ENCODE measurements at places on chromosomes 6 and 20.
A peak's percentile ranks its signal among the peaks of the same experiment; 100 is the strongest.

DNA sequence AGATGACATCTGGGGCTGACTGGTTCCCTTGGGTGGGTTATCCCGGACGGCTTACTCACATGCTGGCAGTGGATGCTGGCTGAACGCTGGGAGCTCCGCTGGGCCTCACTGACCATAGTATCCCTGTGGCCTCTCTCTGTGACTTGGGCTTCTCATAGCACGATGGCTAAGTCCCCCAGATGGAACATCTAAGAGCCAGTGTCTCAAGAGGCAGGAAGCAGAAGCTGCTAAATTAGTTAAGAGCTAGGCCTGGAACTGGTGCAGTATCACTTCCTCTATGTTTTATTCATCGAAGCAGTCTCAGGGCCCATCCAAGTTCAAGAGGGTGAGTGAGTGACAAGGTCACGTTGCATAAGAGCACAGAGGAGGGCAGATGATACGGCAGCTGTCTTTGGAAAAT lies 116.5 kb upstream of the LAMP5 start:
- DNase-seq: no peak

- no peak for DNase-seq
Observed at GRCh38 chr6:170207586-170208181, 83.2 kb downstream of the DLL1 start.

DNA sequence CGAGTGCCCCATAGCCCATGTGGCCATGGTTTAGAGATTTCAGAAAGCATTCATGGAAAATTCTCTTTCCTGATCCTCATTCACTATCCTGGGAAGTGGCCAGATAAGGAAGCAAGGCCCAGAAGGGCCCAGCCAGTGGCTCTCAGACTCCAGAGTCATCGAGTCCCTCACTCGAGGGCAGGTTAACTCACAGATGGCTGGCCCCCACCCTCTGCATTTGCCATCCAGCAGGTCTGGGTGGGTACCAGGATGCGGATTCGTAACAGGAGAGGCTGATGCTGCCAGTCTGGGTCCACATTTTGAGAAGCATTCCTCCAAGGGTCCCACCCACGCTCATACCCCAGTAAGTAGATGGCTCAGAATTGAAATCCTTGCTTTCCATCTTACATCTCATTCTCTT lies 3.8 kb upstream of the SSTR4 start:
- peak; percentile 49 for DNase-seq

DNA sequence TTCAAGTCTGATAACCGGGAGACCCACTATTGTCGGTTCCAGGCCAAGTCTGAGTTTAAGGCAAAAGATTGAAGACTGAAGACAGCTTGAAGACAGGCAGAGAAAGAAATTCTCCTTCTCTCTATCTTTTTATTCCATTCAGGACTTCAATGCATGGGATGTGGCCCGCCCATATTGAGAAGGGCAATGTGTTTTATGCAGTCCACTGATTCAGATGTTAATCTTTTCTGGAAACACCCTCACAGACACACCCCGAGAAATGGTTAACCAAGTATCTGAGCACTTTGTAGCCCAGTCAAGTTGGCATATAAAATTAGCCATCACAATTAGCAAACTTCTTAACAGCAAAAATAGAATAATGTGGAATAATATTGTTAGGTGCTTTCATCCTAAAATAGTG lies 75.5 kb upstream of the FABP7 start:
- DNase-seq: no peak

- no peak for DNase-seq
Observed at GRCh38 chr6:127484212-127484863, 25.1 kb upstream of the KIAA0408 start.

DNA sequence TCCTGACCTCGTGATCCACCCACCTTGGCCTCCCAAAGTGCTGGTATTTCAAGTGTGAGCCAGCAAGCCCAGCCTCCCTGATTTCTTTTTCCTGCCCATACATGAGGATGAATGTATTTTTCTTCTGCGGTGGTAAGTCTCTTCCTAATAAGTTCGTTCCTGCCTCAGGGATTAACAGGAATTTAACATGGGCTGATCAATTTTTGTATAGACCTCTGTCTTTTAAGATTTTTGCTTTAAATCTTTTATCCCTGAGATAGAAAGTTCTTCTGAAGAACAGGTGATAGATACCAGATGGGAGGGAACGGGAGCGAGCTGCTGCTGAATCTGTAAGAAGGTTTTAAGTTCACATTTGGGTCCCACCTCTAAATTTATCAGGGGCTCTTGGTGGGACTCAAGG lies 7.0 kb upstream of the ZNFX1 start:
- no peak for DNase-seq

DNA sequence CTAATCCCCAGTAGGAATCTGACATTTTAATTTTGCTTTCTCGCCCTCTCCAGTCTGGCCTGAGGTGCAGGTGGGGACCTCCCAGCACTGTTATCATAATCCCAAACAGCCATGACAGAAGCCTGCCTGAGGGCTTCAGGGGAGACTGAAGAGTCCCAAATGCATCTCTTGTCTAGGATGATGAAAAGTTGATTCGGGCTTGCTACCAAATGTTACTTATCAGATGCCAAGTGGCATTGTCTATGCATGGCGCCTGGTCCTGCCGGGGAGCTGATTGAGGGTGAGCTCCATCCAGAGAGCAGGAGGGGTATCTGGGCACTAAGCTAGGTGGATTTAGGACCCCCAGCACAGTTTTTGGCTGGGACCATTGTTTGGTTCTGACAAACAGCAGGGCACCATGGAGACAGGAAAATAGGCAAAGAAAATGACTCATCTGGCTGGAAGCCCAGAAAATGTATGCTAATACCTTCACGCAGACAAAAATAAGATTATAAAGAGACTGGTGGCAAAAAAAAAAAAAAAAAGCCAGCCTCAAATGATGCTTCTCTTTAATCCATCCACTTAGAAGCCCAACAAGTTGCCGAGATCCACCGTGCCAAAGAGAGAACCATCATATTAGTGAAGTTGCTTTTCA lies 513.7 kb upstream of the SULF2 start:
- peak; percentile 93 for DNase-seq

DNA sequence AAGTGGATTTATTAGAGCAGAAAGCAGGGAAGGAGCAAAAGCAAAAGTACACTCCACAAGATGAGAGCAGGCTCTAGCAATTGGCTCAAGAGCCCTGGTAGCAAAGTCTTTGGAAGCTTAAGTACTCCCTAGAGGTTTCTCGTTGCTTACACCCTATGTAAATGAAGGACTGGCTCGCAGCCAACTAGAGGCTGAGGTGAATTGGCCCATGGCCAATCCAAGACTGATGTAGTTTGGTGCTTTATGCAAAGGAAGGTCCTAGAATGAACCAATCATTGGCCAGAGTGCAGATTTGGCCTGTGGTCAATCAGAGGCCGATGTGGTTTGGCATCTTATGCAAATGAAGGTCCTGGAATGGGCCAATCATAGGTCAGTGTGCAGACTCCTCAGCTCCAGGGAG lies 191.3 kb upstream of the ARID1B start:
- no peak for DNase-seq

GRCh38 chr6:39137245-39137644 lies 22.3 kb upstream of the SAYSD1 start:
- no peak for DNase-seq

- DNase-seq: no peak
Observed at GRCh38 chr6:3208098-3208774, 19.2 kb downstream of the TUBB2B start.

DNA sequence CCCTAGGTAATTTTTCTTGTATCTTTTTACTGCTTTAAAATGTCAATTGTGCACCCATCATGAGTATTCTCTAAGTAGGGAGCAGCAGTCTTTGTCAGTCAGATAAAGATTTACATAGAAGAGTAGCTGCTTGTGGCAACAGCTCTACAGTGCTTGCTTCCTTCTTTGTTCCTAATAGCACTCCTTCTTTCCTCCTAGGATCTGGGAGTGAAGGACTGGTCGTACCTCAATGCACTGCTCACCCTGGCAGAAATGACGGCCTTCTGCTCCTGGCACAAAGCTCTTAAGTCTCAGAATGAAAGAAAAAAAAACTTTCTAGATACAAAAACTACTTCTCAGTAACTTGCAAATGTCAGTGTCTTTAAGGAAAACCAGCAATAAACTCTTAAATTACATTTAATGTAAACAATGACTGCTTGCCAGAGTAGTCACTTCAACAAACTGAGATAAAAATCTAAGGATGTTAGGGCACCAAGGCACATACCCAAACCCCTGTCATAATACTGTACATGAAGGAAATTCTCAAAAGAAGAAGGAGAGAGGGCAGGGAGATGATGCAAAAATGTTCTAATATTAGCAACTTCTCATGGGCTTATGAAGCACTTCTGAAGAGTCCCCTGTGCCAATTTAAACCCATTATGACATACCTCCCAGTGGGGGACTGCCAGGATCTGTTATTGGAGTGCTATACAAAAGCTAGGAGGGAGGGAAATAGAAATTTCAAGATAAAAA lies 34.0 kb downstream of the NCOA6 start:
- DNase-seq: no peak

- no peak for DNase-seq
Observed at GRCh38 chr6:166625356-166625755, 1.7 kb downstream of the RPS6KA2 start.

DNA sequence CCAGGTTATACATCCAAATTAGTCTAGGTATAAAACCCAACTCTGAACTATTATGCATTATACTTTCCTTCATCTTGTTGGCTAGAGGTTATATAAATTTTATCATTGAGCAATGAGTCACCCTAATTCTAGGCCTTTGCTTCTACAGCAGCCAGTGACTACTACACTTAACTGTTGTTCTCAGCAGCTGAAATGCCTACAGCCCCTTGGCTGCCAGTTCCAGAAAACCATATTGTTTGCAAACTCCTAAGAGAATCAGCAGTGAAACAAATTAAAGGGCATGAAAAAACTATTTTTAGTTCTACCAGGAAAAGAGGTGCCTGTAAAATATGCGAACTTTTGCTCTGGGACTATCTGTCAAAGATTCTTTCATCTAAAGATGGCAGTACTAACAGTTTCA lies 292.8 kb downstream of the FRK start:
- DNase-seq: no peak

DNA sequence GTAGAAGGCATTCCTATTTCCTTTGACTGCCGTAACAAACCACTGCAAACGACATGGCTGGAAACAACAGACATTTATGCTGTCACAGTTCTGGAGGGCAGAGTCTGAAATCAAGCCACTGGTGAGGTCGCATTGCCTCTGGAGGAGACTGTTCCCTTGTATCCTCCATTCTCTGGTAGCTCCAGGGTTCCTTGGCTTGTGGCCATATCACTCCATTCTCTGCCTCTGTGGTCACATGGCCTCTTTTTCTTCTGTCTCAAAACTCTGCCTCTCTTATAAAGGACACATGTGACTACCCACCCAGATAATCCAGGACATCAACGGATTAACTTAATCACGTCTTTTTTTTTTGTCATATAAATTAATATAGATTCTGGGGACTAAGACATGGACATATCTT lies 84.4 kb downstream of the LYRM2 start:
- DNase-seq: no peak

- DNase-seq: no peak
Observed at GRCh38 chr6:151236668-151237401, 2.9 kb upstream of the AKAP12 start.

GRCh38 chr6:25056130-25056529 lies 120.4 kb upstream of the RIPOR2 start:
- DNase-seq: no peak

GRCh38 chr20:44643596-44644229 lies 7.8 kb downstream of the ADA start:
- DNase-seq: peak; percentile 99

GRCh38 chr6:36384095-36384494 lies 3.4 kb downstream of the ETV7 start:
- DNase-seq: no peak

GRCh38 chr6:36098920-36099647 lies 31.2 kb upstream of the MAPK13 start:
- DNase-seq: no peak

DNA sequence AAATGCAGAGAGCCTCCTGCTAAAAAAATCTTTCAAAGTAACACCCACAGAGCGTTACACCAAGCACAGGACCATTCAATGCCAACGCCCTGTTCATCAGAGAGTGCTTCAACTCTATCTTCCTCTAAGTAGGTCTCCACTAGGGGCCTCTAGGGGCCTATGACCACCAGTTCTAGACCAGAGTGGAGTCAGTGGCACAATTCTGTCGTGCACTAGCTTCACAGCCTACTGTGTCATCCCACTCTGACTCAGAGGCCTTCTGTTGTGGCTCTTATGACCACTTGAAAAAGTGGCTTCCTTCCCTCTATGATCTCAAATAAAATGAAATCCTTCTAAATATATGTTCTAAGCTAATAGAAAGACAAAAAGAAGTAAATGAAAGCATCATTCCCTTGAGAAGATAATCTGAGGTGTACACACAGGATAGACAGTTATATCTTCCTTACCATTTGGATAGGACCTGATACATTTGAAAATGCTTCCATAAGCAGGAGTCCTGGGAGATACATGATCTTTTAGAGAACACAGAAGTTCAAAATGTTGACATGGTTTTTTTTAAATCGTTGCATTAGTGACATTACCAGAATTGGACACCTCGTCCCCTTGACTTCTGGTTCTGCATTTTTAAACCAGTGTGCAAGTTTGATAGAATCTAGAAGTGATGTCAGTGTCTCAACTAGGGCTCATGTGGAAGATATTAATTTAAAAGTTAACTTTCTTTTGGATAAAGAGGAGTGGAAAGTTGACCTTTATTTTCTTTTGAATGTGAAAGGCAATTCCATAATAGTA lies 151.9 kb downstream of the SH3BGRL2 start:
- DNase-seq: no peak

DNA sequence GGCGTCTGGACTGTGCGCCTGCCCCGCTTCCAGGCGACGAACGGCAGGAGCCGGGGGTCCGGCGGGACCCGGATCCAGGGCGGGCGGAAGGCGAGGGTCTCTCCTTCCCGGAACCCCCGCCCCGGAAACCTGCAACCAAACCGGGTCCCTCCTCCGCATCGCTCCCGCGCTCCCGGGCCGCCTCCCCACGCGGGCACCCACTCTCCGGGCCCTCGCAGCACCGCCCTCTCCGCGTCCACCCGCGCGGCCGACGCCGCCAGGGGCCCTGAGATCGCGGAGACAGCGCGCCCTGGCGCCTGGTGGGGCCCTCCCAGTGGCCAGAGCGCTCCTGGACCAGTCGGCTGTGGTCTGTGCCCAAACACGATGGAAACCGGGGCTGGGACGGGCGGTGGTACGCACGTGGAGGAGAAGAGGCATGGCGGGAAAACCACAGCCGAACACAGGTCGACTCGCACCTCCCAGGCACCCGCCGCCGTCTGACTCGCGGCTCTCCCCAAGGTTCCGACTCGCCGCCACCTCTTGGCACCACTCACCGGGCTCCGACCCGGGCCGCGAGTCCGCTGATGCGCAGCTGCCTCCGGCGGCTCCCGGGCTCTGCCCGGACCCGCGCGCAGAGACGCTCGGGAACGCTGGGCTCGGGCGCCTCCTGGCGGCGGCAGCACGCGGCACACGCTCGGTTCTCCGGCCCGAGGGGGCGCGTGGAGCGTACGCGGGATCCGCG lies 7.9 kb downstream of the NKX2-2 start:
- DNase-seq: no peak

DNA sequence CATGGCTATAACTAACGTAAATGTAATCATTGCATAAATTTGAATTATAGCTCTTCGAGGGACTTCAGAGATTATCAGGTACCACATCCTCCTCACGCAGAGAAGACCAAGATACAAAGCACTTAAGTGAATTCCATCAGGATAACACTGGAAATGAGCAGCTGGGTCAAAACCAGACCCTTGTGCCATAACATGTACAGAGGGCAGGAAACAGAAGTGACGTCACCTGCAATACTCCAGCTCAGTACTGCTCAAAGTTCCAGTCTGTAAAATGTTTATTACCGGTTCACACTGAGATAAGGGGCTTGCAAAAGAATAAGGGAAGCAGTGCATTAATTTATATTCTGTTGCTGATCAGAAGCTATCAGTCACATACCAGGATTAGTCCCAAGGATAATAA lies 45.8 kb downstream of the RGS17 start:
- DNase-seq: no peak

All from RWPE2 (cell line).